Parietal lobe (tissue), 2 donors: ENCODE measurements at places on chromosomes 7 and 10. TPM values are rescaled to one million over a fixed set of nuclear protein-coding genes. Genes with fewer than 3 reads are reported as not detected.

The AMZ1 gene
- total RNA-seq, result 2.5 TPM

The SEC31B gene
- 18.2 TPM for total RNA-seq

The CLRN3 gene
- total RNA-seq, result not detected

The BTBD16 gene
- total RNA-seq, result not detected

The LIPM gene
- not detected for total RNA-seq

The NME8 gene
- total RNA-seq, result not detected

The TCTN3 gene
- 16.6 TPM for total RNA-seq

The RBP4 gene
- 5.6 TPM for total RNA-seq

The PIP gene
- not detected for total RNA-seq

The MLXIPL gene
- under 0.01 TPM for total RNA-seq

The IFIT1B gene
- total RNA-seq, result not detected

The STRIP2 gene
- 8.5 TPM for total RNA-seq

The CH25H gene
- 0.63 TPM for total RNA-seq

The ZNRF2 gene
- 56.7 TPM for total RNA-seq

The LBX1 gene
- not detected for total RNA-seq

The SH2D4B gene
- total RNA-seq, result 1.6 TPM

The ZPBP gene
- not detected for total RNA-seq

The BAMBI gene
- total RNA-seq, result 1.9 TPM

The CPXM2 gene
- total RNA-seq, result 0.31 TPM

The SLIT1 gene
- total RNA-seq, result 98.0 TPM

The KEL gene
- total RNA-seq, result 3.8 TPM

The SNCG gene
- total RNA-seq, result 2.8 TPM
